T-cell (primary cell): ENCODE measurements at places on chromosomes 3 and 15. TPM values are rescaled to one million over a fixed set of nuclear protein-coding genes. Genes with fewer than 3 reads are reported as not detected.

The ZBTB20 gene
- total RNA-seq = 43.4 TPM

The CYP8B1 gene
- 0.13 TPM for total RNA-seq

The APOD gene
- not detected for total RNA-seq

The FANCD2OS gene
- total RNA-seq = not detected

The SLC28A1 gene
- total RNA-seq = not detected

The DLL4 gene
- not detected for total RNA-seq

The PAK2 gene
- 76.2 TPM for total RNA-seq

The B3GALNT1 gene
- total RNA-seq = 0.54 TPM

The TRIM71 gene
- 0.26 TPM for total RNA-seq

The MKRN2OS gene
- not detected for total RNA-seq

The ZNF80 gene
- total RNA-seq = 0.88 TPM

The NEK10 gene
- 1.7 TPM for total RNA-seq

The CACNA2D3 gene
- not detected for total RNA-seq

The IGSF10 gene
- 0.15 TPM for total RNA-seq

The ALDH1A3 gene
- 1.2 TPM for total RNA-seq

The CASR gene
- not detected for total RNA-seq

The HLTF gene
- total RNA-seq = 19.1 TPM

The COX17 gene
- 30.6 TPM for total RNA-seq

GRCh38 chr3:58900386-58900785 is 149.4 kb downstream of the CFAP20DC start:
- no peak for DNase-seq

- no peak for DNase-seq
Observed at GRCh38 chr3:19206540-19206939, 58.2 kb downstream of the KCNH8 start.

- no peak for DNase-seq
Observed at GRCh38 chr3:119401503-119402440, 61.6 kb downstream of the TMEM39A start.

- no peak for DNase-seq
Observed at GRCh38 chr15:66630801-66631351, 65.1 kb upstream of the LCTL start.

DNA sequence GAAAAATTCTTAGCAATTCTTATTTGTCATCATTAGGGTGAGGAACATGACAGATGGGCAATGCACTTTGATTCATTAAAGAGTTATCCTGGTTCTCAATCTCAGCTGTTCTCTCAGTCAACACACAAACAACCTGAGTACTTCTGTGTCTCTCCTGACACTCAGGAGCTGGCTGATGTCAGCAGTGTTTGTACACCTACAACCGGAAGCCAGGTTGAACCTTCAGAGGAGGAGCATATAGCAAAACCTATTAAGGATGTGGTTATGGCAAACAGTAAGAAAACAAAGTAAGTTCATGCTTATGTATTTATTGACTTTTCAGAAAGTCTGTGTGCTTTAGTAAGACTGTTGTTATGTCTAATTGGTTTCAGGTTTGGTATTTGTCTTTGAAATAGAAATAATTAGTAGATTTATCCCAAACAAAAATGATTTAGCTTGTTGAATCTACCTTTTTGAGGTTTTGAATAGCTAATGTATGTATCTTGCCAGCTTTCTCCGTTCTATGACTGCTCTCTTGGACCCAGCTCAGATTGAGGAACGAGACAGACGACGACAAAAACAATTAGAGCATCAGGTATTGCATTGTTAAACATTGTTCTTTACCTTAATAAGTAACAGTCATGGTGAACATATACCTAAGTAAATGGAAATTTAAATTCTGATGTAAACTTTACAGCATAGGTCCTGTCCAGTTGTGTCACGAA is 36.6 kb downstream of the CCDC66 start:
- peak; percentile 59 for DNase-seq

DNA sequence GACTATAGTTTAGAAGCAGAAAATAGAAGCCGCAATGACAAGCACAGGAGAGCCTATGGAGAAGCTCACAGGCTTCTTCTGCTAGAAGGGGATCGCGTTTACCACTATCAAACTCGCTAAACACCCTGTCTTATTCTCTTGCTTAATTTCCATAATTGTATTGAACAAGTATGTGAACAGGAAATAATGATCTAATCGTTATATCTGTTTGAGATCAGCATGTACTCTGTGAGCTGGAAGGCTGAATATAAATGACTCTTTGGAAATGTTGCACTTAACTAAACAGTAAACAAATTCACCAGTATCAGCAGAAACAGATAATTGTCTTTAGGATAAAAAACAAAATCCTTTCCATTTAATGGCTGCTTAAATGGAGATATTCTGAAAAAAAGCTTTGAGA is 15.0 kb downstream of the NEK10 start:
- DNase-seq = no peak

GRCh38 chr3:54600441-54601204 is 327.2 kb downstream of the LRTM1 start:
- DNase-seq = no peak

DNA sequence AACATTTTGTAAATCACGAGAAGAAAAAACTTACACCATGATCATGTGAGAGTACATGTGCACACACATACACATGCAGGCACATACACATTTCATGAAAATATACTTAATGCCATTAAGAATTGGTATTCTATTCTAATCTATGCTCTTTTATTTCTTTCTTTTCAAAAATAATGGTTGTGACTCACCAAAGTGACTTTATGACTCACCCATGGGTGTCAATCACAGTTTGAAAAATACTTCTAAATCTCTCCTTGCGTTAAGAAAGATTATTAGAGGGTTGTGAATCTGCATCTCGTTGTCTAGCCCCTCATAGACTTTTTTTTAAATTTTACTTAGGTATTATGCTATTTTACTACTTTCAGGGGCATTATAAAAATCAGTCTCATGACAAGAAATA is 254.2 kb downstream of the TUSC7 start:
- no peak for DNase-seq

- no peak for DNase-seq
Observed at GRCh38 chr15:73948982-73949381, 22.7 kb downstream of the LOXL1 start.

DNA sequence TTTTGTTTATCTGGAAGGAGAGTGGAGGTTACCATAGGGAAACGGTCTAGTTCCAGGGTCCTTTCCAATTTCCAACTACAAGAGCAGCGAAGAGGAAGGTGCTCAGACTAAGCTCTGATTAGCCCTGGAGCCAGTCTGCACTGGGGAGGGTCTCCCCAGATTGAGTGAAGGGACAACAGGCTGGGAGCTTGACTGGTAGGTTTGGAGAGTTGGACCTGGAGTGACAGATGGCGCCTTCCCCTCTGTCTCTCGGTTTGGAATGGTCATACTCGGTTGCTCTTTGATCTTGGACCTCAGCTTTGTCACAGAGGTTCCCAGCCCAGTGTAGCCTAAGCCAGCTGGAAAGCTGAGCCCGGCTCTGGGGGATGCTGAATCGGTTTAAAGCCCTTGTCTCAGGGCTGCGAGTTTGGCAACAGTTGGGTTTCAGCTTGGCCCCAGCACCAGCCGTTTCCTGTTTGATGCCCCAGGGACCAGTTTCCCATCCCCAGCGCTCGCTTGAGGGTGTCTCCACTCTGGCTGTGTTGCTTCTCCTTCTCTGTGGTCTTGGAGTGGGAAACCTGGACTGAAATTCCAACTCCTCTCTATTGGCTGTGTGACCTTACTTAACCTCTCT is 53.1 kb upstream of the ULK4 start:
- DNase-seq = no peak

GRCh38 chr15:101488300-101489164 is 975 bp downstream of the PCSK6 start:
- no peak for DNase-seq

- DNase-seq = no peak
Observed at GRCh38 chr3:99410789-99411311, 227.5 kb upstream of the COL8A1 start.

GRCh38 chr3:40623567-40623966 is 98.8 kb downstream of the ZNF621 start:
- peak; percentile 38 for DNase-seq

DNA sequence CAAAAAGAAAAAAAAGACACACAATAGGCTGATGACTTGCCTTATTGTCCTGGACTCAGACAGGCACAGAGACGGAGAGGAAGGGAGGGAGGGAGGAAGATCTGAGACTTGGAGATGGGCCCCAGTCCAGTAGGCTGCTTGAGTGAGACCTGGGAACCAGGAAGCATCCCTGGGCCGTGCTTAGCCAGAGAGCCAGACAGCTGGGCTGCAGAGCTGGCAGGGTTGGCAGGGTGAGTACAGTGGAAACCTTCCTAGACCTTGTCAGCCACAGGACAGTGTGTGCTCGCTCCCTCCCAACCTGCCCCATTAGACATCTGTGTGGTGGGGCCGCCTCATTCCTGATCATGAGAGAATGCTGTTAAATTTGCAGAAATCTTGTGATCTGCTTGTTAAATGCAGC is 107.9 kb upstream of the ALDH1A3 start:
- DNase-seq = no peak

GRCh38 chr15:77098572-77098971 is 27.7 kb upstream of the TSPAN3 start:
- DNase-seq = no peak

DNA sequence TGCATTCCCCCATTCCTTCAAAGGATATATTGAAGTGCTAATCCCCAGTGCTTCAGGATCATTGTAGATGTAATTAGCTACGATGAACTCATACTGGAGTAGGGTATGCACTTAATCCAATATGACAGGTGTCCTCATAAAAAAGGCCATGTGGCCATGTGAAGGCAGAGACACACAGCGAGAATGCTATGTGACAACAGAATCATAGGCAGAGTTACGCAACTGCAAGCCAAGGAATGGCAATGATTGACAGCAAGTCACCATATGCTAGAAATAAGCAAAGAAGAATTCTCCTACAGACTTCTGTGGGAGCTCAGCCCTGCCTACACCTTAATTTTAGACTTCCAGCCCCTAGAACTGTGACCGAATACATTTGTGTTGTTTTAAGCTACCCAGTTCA is 875.6 kb upstream of the ROBO1 start:
- DNase-seq = no peak

GRCh38 chr3:13690636-13691035 is 141.7 kb downstream of the FBLN2 start:
- no peak for DNase-seq

DNA sequence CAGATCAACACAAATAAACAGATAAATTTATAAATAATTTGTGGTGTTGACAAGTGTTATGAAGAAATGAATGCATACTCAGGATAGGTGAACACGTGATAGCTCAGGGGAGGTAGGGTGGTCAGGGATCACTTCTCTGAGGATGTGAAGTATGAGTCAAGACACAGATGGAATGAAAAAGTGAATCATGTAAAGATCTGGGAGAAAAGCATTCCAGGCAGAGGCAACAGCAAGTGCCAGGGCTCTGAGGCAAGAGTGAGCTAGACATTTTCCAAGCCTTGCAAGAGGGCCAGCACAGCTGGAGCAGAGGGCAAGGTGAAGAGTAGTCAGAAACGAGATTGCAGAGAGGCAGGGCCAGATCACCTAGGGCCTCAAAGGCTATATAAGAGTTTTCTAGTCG is 177.8 kb downstream of the WNT5A start:
- DNase-seq = no peak

GRCh38 chr3:16504242-16504641 is 9.3 kb downstream of the RFTN1 start:
- DNase-seq = no peak

GRCh38 chr15:75655931-75656330 is 8.2 kb downstream of the SNX33 start:
- DNase-seq = no peak

- DNase-seq = no peak
Observed at GRCh38 chr3:187661267-187661666, 8.9 kb downstream of the SST start.

- DNase-seq = no peak
Observed at GRCh38 chr3:138349926-138350665, 1.7 kb downstream of the MRAS start.

DNA sequence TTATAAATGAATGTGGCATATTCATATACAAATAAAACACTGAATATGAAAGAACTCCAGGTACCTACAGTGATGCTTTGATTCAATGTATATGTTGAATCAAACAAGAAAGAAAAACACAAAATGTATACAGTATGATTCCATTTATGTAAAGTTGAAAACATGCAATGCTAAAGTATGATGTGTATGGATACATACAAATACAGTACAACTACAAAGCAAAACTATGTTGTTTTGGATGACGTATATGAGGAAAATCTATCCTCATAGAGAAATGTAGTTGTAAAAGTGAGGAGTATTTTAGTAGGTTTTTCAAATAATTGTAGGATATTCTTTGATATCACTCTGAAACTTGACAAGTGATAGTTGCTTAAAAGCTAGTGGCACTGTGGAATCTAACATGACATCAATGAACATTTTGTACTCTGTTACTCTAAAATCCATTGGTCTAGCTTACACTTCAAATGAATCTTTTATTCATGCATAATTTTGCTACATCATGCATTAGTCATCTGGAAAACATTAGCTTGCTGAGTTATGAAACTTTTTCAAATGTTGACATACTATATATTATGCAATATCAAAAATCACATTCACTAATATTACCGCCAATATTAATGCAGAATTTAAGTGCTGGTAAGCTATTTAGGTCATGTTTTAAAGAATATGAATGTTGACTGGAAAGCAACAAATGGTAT is 278.1 kb upstream of the CHRNA7 start:
- no peak for DNase-seq

DNA sequence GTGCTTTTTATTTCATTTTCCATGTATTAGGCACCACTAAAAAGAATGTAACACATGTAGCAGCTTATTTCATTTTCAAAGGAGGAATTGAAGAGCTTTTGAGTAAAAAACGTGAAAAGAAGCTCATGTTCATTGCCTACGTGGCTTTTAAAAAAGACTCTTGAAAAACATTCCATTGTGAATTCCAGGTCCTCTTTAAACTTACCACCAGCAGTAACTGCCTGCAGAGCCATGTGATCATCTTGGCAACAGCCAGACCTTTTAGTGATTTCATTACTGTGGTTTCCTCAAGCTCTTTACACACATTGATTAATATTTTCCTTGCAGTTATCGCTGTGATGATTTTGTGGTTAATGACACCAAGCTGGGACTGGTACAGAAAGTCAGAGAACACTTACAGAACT is 43.8 kb upstream of the FBXL22 start:
- DNase-seq = no peak

- no peak for DNase-seq
Observed at GRCh38 chr15:66586155-66586976, 20.6 kb upstream of the LCTL start.
